ENCODE measurements at places on chromosomes 4 and X.

- DNase-seq = no peak
Measured at GRCh38 chr4:116796022-116796421, 289.4 kb downstream of the TRAM1L1 start.

DNA sequence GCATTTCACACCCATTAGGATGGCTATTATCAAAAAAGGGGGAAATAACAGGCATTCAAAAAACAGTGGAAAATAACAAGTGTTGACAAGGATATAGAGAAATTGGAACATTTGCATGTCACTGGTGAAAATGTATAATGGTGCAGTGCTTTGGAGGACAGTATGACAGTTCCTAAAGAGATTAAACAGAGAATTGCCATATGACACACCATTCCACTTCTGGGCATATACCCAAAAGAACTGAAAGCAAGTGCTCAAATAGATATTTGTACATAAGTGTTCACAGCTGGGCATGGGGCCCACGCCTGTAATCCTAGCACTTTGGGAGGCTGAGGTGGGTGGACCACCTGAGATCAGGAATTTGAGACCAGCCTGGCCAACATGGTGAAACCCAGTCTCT, 348.1 kb downstream of the NR3C2 start:
- no peak for DNase-seq

- DNase-seq = peak; percentile 51
Measured at GRCh38 chrX:154751203-154751668, 359 bp upstream of the GAB3 start.

DNA sequence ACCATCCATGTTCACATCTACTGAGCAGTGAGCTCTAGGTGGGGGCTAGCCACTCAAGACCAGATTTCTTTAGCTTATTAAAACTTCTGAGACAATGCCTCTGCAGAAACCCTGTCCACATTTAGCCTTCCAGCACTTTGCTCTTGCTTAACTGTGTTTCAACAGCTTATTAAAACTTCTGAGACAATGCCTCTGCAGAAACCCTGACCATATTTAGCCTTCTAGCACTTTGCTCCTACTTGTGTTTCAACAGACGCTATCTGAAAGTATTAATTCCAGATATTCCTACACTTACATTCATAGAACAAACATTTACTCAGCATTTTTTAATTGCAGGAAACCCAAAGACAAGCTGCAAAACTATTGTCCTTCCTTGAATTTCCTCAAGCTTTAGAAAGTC, 91.9 kb downstream of the SEL1L3 start:
- DNase-seq = no peak

- DNase-seq = no peak
Measured at GRCh38 chr4:121599049-121599448, 97.7 kb downstream of the ANXA5 start.

DNA sequence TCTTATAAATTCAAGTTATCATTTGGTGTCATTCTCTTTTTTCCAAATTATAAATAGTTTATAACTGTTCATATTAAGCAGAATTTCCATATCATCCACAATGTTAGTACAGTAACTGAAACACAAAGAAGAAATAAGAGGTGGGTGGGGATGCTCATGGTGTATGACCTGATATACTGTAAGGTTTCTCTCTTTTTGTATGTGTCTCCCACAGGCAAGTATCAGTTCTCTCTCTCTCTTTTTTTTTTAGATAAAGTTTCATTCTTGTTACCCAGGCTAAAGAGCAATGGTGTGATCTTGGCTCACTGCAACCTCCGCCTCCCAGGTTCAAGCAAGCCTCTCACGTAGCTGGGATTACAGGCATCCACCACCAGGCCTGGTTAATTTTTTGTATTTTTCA, 43.7 kb upstream of the UGT2A3 start:
- DNase-seq = no peak

DNA sequence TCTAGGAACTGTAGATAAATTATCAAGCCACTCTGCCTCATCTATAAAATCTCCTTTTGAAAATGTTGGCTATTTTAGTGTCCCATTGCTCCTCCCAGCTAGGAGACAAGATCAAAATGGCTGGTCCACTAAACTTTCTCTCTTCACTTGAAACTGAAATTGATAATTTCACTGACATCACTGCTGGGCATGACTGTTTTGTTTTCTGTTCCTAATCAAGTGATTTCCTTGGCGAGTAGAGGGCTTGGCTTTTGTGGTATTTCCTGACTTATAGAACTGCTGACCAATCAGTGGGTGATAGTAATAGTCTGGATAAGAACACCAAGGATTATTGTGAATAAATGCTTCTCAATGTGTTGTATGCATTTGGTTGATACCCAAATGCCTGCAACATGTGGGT, 2152.9 kb downstream of the ARAP2 start:
- DNase-seq = no peak

DNA sequence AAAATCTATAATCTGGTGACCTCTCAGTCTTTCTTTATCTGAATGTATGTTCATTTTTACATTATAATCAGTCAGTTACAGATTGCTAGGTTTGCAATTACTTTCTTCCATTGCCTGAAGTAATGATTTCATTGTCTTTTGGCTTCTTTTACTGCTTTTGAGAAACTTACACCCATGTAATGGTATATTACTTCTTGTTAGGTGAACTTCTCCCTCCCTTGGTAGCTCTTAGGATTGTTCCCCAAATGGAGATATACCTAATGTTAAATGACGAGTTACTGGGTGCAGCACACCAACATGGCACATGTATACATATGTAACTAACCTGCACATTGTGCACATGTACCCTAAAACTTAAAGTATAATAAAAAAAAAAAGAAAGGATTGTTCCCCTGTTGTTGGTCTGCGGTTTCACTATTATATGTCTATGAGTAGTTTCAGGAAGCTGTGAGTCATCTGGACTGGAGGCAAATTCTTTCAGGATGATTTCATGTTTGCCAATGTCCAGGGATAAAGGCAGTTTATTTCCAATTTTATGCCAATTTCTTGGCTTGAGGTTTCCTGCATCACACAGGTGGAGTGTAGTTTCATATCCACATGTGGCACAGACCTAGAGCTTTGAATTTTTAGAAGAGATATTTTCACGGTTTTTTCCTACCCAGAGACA, 21.8 kb downstream of the SPANXC start:
- no peak for DNase-seq

DNA sequence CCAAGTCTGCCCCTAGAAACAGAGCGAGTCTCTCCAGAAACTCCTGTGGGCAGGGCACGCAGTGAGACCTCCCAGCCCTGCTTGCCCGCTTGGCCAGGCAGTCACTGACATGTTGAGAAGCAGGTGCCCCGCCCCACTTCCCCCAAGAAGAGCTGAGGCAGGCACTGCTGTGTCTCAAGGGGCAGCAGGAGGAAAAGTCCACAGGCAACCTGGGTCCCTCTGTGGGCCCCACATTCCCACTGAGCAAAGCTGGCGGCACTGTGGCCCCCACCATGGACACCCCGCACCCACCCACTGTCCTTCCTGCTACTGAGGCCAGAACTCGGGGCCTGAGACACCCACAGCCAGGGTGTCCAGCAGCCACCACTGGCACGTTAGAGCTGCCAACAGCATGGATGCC, 137.3 kb upstream of the NKX1-1 start:
- no peak for DNase-seq

GRCh38 chrX:149461746-149462145, 43.4 kb downstream of the IDS start:
- no peak for DNase-seq

GRCh38 chr4:78584863-78585547, 33.4 kb downstream of the ANXA3 start:
- DNase-seq = no peak

DNA sequence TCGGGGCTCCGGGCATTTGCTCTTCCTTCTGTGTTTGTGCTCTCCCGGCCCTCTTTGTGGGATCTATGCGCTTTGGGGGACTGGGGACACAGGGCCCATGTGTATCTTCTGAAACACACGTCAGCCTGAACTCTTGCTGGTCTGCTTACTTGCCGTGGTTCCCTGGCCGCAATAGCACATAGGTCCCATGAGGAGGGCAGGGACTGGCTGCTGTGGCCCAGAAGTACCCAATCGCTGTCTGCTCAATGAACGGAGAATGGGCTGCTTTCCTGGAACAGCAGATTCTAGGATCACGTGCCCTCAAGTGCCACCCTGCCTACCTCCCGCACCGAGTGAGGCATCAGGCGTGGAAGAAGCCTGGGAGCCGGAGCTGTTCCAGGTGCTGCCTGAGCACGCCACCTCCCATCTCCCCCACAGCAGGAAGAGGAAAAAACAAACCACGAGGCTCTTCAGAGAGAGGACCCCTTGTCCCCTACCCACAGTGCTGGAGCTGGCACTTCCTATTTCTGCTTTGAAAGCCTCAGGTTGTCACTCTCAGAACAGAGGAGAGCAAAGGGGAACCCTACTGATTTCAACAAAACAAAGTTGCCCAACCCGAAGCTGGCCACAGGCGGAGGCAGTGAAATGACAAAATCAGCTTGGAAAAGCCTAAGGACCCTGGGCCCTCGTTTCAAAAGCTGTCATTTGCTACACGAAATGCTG, 3.8 kb downstream of the G6PD start:
- DNase-seq = no peak

DNA sequence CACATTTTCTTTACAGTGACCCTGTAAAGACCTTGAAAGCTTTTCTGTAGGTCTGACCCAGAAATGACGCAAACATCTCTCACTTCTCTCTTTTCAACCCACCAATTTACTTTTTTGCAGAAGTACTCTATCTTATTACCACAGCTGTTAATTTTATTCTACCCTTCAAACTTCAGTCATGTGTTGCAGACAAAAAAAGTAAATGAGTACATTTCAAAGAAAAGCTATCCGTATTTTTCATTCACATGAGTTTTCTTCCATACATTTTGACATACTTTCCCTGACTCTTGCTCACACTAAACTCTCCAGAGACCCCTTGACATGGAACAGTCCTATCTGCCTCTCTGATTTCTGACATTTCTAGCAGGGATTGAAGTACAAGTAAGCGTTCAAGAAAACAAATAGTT, 51.7 kb downstream of the SLC7A11 start:
- DNase-seq = no peak

DNA sequence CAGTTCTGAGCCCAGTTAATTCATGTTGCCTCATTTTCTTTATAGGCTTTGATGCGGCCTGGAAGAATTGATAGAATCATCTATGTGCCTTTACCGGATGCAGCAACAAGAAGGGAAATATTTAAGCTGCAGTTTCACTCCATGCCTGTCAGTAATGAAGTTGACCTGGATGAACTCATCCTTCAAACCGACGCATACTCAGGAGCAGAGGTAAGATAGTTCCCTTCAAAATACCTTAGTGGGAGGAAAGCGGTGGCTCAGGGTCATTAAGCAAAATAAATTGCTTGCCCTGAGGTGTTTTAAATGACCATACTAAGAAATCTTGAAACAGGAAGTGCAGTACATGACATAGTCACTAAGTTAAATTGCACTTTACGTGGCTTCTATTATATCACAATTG, 140.6 kb upstream of the SPRY1 start:
- no peak for DNase-seq

DNA sequence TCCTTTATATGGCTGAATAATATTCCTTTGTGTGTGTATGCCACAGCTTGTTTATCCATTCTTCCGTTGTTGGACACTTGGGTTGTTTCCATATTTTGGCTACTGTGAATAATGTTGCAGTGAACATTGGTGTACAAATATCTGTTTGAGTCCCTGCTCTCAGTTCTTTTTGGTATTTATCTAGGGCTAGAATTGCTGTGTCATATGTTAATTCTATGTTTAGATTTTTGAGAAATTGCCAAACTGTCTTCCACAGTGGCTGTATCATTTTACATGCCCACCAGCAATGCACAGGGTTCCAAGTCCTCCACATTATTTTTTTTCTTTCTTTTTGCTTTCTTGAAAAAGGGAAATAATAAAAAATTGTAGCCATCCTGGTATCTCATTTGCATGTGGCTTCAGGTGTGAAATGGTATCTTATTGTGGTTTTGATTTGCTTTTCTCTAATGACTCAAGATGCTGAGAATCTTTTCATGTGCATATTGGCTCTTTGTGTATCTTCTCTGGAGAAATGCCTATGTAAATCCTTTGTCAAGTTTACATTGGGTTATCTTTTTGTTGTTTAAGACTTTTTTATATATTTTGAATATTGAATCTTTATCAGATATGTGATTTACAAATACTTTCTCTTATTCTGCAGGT, 129.7 kb downstream of the RAPGEF2 start:
- DNase-seq = peak; percentile 4

- DNase-seq = no peak
Measured at GRCh38 chrX:11462648-11463047, 169.4 kb downstream of the AMELX start.

DNA sequence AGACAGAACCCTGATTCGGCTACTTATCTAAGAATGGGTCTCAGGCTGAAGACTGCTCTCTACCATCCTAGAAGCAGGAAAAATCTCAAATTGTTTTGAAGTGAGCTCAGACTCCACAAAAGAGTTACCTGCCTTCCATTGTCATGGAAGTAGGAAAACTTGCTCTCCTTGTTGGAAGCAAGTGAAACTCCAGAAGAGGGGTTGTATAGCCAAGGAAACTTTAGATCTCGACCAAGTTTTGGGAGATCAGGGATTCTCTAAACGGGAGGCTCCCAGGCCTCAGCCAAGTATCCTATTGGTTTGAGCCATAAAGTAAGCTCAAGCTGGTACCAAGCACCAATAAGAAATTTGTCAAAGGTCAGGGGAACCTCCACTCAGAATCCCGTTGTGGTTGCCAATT, 9.2 kb upstream of the FHDC1 start:
- no peak for DNase-seq
